ENCODE measurements at places on chromosomes 16 and 17. TPM values are rescaled to one million over a fixed set of nuclear protein-coding genes. Genes with fewer than 3 reads are reported as not detected.

The CAVIN1 gene
- total RNA-seq = 455 TPM

The COA3 gene
- 124 TPM for total RNA-seq

The GRAPL gene
- not detected for total RNA-seq

The HSD11B2 gene
- total RNA-seq = 1.7 TPM

The BEAN1 gene
- 3.8 TPM for total RNA-seq
